ENCODE measurements at places on chromosomes 1 and 21.

DNA sequence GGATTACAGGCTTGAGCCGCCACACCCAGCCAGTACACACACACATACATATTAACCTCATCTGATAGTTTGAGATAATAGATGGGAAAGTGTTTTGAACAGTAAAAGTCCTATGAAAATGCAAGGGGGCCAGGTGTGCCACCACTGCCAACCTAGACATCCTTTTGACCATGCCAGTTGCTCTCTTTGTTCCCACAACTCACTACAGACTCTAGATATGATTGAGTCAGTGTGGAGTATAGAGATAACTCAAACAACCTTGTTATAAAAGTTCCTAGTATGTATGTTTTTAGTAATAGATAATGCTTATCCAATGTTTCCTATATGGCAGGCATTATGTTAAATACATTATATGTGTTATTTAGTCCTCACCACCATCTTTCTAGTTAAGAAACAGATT lies 72.7 kb upstream of the JAK1 start:
- DNase-seq: no peak

GRCh38 chr1:181456551-181456950 lies 26.8 kb upstream of the CACNA1E start:
- no peak for DNase-seq

GRCh38 chr1:113868387-113869083 lies 3.0 kb downstream of the PTPN22 start:
- DNase-seq: no peak

GRCh38 chr1:160761046-160761445 lies 22.0 kb downstream of the SLAMF7 start:
- DNase-seq: no peak

DNA sequence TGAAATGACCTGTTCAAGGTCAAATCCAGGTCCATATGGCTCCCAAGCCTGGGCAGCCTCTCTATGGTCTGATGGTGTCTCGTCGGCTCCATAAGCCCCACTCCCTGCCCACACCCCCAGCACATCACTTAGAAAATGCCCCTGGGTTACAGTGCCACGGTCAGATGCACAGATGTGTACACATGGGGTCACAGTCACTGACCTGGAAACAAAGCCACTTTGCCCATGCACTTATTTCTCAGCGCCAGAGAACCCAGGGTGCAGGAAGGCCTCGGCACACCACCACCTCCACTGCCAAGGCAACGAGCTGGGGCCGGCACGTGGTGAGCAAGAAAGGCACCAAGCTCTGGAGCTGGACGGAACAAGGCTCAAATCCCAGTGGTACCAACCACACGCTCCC lies 24.7 kb downstream of the IFFO2 start:
- DNase-seq: no peak

- DNase-seq: peak; percentile 38
Measured at GRCh38 chr1:221961532-221962292, 219.8 kb upstream of the DUSP10 start.

All from HTR-8/SVneo (cell line).